ENCODE measurements at places on chromosomes 12 and 14. TPM values are rescaled to one million over a fixed set of nuclear protein-coding genes. Genes with fewer than 3 reads are reported as not detected.
A peak's percentile ranks its signal among the peaks of the same experiment; 100 is the strongest.

DNA sequence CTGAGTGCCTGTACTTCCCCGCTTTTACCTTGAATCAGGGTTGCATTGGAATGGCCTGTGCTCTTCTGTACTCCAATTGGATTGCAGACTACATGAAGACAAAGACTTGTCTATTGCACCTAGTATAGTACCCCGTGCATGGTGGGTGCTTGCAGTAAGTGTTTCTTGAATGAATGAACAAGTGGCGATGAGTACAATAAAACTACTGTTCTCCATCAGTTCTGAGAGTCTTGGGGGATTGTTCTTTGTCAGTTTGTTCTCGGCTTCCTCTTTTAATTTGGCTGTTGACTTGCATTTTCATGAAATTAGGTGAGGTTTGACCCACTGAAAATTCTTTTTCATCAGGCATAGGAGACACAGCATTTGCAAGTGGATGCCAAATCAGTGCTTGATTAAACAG lies 34.1 kb downstream of the ERH start:
- DNase-seq, result no peak

Gene AKAP6
- 0.72 TPM for total RNA-seq

Gene RNFT2
- 62.2 TPM for total RNA-seq

DNA sequence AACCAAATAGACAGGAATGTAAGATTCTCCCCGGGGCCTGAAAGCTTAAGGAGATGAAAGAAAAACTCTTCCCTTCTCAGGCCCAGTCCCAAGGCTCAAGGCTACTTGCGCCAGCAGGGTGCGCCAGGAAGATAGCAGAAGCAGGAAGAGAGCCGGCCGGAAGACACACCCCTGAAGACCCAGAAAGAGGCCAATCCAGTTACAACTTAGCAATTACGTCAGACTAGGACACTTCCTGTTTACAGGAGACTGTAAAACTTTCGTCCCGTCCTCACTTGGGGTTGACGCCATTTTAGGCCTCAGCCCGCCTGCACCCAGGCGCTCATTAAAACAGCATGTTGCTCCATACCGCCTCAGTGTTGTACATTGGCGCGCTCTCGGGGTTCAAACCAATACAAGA lies 9.4 kb downstream of the COX16 start:
- no peak for DNase-seq

- DNase-seq, result no peak
These were observed 10.4 kb upstream of the ACVR1B start for GRCh38 chr12:51941011-51941581.

- no peak for DNase-seq
These were observed 1.6 kb upstream of the LTBR start for GRCh38 chr12:6382371-6382770.

Gene OR9K2
- total RNA-seq, result not detected

Gene RTL1
- total RNA-seq, result not detected

DNA sequence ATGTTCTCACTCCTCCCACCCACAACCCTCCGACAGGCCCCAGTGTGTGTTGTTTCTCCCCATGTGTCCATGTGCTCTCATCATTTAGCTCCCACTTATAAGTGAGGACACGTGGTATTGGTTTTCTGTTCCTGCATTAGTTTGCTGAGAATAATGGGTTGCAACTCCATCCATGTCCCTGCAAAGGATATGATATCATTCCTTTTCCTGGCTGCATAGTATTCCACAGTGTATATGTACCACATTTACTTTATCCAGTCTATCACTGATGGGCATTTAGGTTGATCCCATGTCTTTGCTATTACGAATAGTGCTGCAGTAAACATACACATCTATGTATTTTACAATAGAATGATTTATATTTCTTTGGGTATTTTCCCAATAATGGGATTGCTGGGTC lies 77.5 kb downstream of the SLCO1A2 start:
- DNase-seq, result no peak

DNA sequence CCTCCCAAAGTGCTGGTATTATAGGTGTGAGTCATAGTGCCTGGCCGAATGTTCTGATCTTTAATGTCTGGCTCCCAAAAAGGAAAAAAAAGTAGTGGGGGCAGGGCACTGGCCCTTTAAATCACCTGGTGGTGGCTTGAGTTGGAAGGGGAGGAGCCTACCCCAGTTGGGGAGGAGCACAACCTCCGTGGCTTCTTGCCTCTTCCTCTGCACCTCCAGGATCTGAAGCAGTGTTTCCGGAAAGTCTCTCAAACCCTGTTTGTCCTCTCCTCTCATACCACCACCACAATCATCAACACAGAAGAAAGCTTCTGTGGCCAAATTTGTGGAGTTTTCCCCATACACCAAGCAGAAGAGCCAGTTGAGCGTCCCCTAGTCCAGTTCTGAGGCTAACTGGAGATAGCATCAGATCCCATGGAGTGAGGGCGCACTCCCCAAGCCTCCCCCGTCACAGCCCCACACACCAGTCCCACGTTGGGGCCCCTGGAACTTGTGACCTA lies 24.3 kb upstream of the RCOR1 start:
- DNase-seq, result peak; percentile 77

Gene AMIGO2
- not detected for total RNA-seq

Gene AVPR1A
- total RNA-seq, result not detected

- DNase-seq, result peak; percentile 27
These were observed 12.9 kb downstream of the TTC9 start for GRCh38 chr14:70654632-70655031.

GRCh38 chr12:55651299-55651683 lies 14.6 kb downstream of the OR10P1 start:
- no peak for DNase-seq

- DNase-seq, result no peak
These were observed 17.7 kb downstream of the C12orf71 start for GRCh38 chr12:27064397-27065342.

Data from OCI-LY7 (cell line).